ENCODE measurements at places on chromosomes 2 and 18. TPM values are rescaled to one million over a fixed set of nuclear protein-coding genes. Genes with fewer than 3 reads are reported as not detected.

- DNase-seq = no peak
Observed at GRCh38 chr2:147594038-147594437, 250.8 kb upstream of the ACVR2A start.

- no peak for DNase-seq
Observed at GRCh38 chr2:98521266-98521665, 76.6 kb downstream of the INPP4A start.

SERPINB4 gene
- polyA plus RNA-seq = not detected

GRCh38 chr18:43422518-43422917 is 145.2 kb upstream of the SYT4 start:
- DNase-seq = peak; percentile 0

GRCh38 chr2:138537170-138537915 is 35.8 kb downstream of the SPOPL start:
- DNase-seq = no peak

DNA sequence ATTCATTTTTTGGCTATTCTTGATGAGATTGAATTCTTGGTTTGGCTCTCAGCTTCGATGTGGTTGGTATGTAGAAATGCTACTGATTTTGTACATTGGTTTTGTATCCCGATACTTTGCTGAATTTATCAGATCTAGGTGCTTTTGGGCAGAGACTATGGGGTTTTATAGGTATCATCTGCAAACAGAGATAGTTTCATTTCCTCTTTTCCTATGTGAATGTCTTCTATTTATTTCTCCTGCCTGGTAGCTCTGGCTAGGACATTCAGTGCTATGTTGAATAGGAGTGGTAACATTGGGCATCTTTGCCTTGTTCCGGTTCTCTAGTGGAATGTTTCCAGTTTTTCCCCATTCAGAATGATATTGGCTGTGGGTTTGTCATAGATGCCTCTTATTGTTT is 5.5 kb upstream of the TACR1 start:
- no peak for DNase-seq

STARD6 gene
- not detected for polyA plus RNA-seq

- peak; percentile 57 for DNase-seq
Observed at GRCh38 chr2:207635468-207636200, 10.4 kb upstream of the METTL21A start.

HOXD9 gene
- 1.7 TPM for polyA plus RNA-seq

TTN gene
- polyA plus RNA-seq = not detected

DNA sequence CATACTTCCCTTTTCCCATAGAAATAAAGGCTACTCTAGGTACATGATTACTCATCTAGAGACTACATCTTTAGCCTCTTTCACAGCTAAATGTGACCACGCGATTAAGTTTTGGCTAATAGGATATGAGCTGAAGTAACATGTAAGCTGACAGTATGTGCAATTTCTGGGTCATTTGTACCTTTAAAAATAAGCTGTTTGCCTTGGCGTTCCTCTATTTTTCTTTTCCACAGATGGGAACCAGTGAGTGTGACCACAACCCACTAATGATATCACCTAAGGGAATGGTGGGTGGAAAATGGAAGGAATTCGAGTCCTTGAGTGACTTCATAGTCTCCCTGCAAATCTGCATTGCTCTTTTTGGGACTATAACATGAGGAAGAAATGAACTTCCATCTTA is 11.7 kb upstream of the NABP1 start:
- no peak for DNase-seq

VIL1 gene
- 1.2 TPM for polyA plus RNA-seq

DLX2 gene
- 0.19 TPM for polyA plus RNA-seq

- DNase-seq = no peak
Observed at GRCh38 chr2:10378189-10378588, 69.9 kb downstream of the ODC1 start.

- DNase-seq = no peak
Observed at GRCh38 chr2:173708806-173709205, 256.4 kb downstream of the SP3 start.

SGPP2 gene
- 0.08 TPM for polyA plus RNA-seq

CTAGE1 gene
- polyA plus RNA-seq = not detected

GALNT13 gene
- polyA plus RNA-seq = 12.8 TPM

CXCR1 gene
- not detected for polyA plus RNA-seq

DNA sequence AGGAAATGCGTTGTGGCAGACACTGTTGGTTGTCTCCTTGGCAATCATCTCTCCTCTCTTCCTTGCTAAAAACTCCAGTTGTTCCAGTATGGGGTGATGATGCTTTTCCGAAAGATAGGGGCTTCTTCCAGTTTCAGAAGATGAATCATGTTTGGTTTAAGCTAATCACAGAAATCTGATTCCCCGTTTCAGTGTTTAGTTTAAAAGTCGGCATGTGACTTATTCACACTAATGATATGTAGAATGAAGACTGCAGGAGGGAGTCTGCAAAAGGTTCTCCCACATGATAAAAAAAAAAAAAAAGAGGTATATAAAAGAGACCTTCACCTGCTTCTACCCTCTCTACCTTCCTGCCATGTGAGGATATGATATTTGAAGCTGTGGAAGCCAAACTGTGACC is 239.0 kb upstream of the SIX2 start:
- DNase-seq = no peak

DNA sequence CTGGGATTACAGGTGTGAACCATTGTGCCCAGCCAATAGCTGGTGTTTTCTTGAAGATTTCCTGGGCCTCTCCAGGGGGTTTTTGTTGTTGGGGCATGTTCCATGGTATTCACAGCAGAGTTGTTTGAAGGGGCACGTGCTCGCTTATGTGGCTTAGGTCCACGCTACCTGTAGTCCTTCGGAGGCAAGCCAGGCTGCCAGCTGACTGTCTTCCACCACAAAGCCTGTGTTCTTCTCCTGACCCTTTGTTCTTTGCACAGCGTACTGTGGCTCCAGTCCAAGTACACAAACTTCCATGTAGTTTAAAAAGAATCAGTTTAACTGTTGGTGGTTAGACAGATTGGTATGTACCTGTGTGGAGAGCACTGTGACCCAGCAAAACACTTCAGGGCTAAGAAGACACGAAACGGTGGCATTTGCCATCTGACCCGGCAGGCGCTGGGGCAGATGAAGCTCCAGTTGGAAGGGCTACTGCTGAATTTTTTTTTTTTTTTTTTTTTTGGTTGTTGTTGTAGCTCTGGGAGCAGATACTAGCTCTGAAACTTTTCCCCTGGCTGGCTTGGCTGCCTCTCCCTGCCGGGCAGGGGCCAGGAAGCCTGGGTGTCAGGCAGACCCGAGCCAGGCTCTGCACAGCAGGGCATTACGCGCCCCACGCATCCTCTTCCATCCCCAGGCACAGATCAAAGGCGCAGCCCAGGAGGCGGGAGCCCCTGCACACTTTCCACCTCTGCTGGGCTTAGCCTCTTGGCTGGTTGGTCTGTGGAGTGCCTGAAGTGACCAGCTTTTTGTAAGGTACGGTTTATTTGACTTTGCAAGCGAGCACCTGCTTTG is 5.7 kb downstream of the GREB1 start:
- no peak for DNase-seq

VAMP5 gene
- polyA plus RNA-seq = not detected

DNA sequence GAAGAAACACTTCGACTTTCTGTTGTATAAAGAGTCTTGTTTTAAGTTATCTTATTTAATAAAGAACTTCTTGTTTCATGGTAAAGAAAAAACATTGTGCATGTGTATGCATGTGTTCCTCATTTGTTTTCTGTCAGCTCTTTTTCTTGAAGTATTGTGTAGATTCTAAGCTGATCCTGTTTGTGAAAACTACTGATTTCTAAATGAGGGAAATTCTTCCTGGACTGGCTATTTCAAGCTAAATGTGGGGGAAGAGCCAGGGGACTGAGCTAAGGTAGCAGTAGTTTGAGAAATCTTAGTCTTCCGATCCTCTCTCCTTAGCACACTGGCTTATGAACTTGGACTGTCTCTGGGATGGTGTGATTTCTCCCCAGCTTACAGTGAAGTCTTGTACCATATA is 56.4 kb upstream of the RBMS1 start:
- DNase-seq = no peak
